ENCODE measurements at places on chromosomes 11 and 22.

GRCh38 chr22:43862074-43862881 is at the start of gene SULT4A1:
TSS of gene SULT4A1 (minus strand) at chr22:43862513. CDS start at chr22:43862382, 131 bp downstream.
- peak; percentile 34 for DNase-seq

GRCh38 chr11:57764566-57764965 is 3.0 kb downstream of the CTNND1 start:
- no peak for DNase-seq

DNA sequence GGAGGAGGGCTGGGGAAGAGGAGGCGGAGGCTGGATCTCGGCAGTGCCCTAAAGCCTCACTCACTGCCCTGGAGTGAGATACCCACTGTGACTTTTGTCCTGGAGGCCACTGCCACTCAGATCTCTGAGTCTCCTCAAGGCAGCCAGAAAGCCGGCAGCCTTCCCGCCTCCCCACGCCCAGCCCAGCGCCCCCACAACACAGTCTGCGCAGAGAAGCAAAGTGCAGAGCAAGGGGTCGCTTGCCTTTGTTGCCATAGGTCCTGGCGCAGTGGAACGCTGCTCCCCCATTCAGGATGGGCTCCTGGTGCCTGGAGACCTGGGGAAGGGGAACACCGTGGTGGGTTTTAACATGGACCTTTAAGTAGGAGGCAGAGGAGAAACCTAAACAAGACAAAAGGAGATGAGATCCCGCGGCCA is 17.6 kb downstream of the PATZ1 start:
- DNase-seq = no peak

GRCh38 chr11:35494957-35495490 is 30.4 kb downstream of the PAMR1 start:
- DNase-seq = no peak

GRCh38 chr11:68574308-68574707 is 110.0 kb upstream of the GAL start:
- DNase-seq = peak; percentile 32

DNA sequence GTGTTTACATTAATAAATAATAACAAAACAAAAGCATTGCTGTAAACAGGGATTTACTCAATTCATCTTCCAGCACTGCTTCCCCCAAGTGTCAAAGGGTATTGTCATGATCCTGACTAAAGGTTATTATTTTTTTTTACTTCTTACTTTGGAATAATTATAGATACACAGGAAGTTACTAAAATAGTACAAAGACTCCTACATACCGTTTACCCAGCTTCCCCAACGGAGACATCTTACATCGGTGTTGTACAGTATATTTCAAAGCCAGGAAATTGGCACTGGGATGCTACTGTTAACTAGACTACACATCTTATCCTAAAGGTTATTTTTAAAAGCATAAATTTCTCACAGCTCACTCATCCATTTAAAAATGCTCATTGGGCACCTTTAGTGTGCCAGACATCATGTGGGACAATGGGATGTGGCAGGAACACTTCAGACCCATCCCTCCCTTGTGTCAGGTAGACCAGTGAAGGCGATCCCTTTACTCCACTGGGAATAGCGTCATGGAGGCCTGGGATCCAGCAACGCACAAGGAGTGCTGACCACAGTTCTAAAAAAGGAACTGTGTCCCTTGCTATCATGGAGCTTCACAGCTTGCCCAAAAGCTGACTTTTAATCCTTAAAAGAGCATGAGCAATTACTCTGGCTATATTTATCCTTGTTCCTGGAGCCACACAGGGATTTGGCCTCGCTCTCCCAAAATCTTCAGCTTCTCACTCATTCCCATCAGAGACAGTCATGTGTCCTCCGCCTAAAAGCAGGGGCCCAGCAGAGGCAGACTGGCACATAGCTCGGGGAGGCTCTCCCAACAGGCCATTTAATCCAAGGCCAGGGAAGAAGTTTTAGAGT is 3.1 kb upstream of the IRAG1 start:
- DNase-seq = no peak

DNA sequence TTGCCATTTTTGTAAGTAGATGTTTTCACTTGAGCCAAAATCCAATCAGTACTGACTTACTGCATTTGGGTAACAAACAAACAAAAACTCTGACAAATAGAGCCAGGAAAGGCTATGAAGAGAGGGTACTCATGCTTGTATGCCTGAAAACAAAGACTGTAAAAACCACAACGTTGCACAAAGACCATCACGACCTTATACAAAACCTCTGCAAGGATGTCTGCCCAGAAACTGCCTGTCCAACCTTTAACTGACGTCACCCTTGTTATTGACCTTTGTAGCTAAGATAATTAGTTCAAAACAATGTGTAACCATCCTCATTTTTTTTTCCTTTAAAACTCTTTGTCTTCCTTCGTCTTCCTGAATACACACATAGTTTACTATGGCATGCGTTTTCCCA is 804 bp upstream of the CREBZF start:
- DNase-seq = no peak

DNA sequence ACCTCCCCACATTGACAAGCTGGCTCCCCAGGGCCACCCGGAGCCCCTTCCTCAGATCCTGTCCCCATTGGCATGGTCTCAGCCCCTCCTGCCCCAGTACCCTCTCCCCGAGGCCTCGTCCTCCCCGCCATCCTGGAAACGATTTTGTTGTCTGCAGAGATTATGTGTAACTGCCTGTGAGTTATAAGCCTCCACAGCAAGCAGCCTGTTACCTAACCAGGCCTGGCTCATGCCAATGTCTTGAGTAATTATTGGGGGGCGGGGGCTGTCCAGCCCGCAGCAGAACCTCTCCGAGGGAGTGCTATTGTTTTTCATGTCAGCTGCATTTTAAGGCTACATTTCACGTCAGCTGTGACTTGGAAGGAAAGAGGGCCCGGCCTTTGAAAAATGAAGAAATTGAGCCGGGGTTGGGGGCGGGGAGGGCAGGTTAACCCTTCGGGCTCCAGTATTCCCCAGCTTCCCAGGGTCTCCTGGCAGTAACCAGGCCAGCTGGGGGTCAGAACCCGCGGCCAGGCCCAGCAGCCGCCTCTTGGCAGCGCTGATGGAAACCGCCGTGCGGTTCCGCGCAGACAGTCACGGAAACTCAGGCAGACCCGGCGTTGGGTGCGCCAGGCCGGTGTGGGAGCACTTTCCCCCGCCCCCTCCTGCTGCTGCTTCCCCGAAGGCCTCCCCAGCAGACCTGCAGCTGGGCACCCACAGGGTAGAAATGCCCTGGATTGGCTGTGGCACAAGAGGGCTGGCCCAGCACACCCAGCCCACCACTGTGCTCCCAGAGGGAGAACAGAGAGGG is 59.5 kb downstream of the CDKN1C start:
- peak; percentile 88 for DNase-seq

- no peak for DNase-seq
These were observed 1.5 kb downstream of the MAPK11 start for GRCh38 chr22:50268655-50269113.

DNA sequence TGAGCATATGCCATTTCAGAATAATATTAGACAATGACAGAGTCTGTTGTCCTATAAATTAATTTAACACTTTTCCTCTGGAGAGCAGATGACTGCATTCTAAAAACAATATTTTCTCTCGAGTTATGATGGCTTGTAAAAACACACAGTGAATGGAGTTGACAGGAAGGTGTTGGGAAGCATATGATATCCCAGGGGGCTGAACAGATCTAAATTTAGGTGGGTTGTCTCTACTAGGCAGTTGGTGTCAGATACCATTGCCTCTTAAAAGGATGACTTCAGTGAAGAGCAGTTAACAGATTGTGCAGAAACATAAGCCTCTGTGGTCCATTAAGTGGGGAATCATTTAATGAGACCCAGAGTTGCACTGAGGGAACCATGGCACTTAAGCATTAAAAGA is 30.7 kb downstream of the SVIP start:
- no peak for DNase-seq

DNA sequence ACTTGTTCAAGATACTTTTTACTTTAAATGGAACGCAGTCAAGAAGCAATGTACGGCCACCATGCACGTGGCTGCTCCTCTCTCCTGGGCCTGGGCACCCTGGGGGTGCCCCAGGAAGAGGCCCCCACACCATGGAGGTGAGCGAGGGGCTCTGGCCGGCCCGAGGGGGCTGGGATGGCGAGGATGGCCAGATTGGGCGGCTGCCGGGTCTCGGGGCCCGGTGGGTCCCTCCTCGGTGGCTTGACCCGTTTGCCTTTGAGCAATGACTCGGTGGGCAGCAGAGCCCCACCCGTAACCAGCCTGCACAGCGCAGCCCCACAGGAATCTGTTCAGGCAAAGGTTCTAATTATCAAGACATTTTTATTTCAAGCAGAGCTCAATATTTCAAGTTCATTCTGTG is 167.4 kb downstream of the BRD1 start:
- DNase-seq = no peak

DNA sequence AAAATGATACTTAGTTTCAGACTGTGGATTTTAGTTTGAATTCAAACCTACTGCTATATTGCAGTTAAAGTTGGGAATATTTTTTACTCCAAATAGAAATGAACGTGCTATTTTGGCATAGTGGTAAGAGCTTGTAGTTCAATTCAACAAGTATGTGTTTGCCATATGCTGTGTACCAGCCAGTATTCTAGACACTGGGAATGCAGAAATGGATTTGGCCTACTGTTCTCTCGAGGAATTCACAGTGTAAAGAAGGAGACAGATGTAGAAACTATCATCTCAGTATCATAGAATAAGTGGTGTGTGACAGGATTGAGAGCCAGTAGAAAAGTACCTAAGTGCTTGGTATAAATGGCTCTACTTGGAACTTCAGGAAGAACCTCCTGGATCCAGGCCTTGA is 80.4 kb downstream of the ATXN10 start:
- no peak for DNase-seq

DNA sequence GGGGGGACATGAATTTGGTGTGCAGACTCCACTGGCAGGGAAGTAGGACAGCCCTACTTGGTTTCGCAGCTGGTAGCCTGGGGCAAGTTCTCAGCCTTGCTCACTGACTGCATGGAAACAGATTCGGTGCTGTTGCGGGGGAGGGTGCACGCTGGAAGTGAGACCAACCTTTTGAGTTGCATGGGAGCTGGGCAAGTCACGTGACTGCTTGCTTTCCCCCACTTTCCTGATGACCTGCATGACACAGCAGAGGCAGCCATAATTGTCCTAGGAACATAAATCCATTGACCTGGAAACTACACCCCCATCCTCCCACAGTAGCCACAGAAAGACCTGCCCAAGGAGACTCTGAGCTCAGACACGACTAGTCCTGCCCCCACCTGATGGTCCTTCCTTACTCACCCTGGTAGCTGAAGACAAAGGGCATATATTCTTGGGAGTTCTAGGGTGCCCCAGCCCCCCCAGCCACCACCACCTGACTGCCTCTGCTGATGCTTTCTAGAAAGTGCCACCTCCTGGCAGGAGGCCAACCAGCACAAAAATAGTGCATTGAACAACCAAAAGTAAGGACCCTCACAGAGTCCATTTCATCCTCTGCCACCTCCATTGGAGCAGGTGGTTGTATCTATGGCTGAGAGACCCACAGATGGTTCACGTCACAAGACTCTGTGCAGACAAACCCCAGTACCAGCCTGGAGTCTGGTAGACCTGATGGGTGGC is 4.1 kb upstream of the HBG2 start:
- DNase-seq = no peak

DNA sequence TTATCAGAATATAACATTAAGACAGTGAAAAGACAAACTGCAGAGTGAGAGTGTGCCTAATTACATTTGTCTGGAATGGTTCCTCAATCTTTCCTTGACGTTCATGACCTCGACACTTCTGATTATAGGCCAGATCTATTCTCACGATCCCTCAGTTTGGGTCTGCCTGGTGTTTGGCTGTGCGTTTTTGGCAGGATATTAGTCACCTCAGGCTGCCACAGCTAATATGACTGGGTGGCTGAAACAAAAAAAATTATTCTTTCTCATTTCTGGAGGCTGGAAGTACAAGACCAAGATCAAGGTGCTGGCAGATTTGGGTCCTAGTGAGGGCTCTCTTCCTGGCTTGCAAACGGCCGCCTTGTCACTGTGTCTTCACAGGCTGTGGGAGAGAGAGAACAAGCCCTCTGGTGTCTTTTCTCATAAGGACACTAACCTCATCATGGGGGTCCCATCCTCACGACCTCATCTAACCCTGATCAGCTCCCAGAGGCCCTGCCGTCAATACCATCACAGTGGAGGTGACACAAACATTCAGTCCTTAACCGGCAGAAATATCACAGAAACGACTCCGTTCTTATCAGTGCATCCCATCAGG is 23.2 kb downstream of the IFITM10 start:
- DNase-seq = no peak

- no peak for DNase-seq
These were observed 67.3 kb downstream of the LRRC32 start for GRCh38 chr11:76603202-76603601.

GRCh38 chr11:83480811-83481210 is 194.6 kb upstream of the CCDC90B start:
- DNase-seq = no peak

DNA sequence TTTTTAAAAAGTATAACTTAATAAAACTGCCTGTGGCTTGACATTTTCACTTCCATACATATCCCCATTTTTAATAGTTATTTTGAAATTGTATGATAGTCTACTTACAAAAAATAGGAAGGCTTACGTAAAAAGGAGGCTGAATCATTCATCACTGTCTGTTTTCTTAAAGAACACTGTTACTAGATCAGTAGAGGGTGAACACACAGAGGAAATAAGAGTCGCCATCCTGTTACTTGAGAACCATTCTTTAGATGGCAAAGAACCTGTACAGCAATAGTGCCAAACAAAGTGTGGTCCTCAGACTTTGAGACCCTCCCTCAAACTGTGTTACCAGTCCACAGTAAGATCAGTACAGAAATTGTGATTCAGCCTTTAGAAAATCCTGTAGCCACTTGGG is 180.7 kb downstream of the PGR start:
- no peak for DNase-seq

DNA sequence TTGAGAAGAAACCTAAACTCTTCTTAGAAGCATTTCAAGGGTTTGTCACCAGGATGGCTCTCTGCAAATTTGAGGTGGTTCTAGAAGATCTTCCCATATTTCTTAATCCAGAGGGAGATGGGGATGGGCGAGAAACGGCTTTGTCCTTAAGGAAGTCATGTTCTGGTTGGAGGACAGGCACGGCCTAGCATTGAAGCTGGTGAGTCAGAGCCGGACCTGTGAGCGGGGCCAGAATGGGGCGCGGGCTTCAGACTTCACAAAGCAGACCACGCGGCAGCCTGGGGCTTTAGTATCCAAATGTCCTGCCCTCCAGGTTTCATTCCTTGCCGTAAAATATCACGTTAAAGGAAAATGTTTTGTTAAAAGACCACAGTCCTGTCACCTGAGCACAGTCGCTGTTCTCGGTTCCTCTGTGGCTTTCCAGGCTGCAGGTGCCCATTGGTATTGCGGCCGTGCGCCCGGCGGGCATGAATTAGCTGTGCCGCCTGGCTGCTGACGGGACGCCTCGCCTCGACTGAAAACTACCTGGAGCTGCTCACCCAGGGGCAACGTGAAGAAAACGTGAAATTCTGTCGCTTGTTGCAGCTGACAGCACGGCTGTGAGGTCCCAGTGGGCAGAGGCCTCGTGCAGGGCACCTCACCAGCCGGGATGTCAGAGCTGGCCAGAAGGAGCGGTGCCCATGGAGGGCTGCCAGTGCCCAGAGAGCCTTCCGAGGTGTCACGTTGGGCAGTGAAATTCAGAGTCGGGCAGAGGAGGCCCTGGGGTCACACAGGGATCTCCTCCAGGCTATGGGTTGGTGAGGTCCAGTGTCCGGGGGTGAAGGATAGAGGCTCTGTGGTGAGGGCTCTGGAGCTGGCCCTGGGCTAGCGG is 59.0 kb downstream of the LRP5 start:
- DNase-seq = no peak

GRCh38 chr22:23901600-23901999 is 7.4 kb downstream of the MIF start:
- DNase-seq = peak; percentile 47
